Chondrocyte (in vitro differentiated cells): ENCODE measurements at places on chromosomes 1 and 21. TPM values are rescaled to one million over a fixed set of nuclear protein-coding genes. Genes with fewer than 3 reads are reported as not detected.

DYNLT5 gene
- total RNA-seq, result not detected in 3 replicates

KLHL17 gene
- total RNA-seq, result 17.4 to 24.3 TPM (median 19.1 TPM) in 3 replicates

RHD gene
- total RNA-seq, result not detected in 3 replicates

LEMD1 gene
- total RNA-seq, result not detected in 3 replicates

- peak; percentile 36 for DNase-seq
- H3K27me3 ChIP-seq, result peaks cover 3% of the 10 kb centered on the region
- H3K27ac ChIP-seq, result no peak overlapping the region
- no peak overlapping the region for H3K4me3 ChIP-seq
Measured at GRCh38 chr1:197081117-197081753, 14.2 kb upstream of the F13B start.

DNA sequence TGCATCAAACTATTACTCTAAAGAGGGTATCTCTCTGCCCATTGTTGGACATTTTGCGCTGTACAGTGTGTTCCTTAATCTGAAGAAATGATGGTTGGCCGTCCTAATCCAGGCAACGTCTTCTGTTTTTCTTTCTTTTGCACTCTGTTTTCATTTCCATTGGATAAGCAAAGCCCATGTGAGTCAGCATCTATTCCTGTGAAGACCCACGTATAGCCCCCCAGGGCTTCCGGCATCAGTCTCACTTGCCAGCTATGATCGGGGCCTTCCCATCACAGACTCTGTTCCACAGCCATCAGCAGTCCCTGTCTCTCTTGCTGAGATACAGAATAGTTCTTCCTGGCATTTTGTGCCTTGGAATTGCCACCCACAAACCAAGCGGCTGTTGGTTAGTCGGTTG, 29.2 kb upstream of the BRDT start:
- H3K36me3 ChIP-seq, result no peaks in the 10 kb centered on the region
- H3K4me1 ChIP-seq, result peaks cover 16% of the 10 kb centered on the region
- DNase-seq, result no peak
- H3K27ac ChIP-seq, result no peak overlapping the region
- no peaks in the 10 kb centered on the region for H3K27me3 ChIP-seq

- DNase-seq, result no peak
- H3K36me3 ChIP-seq, result no peaks in the 10 kb centered on the region
- H3K4me1 ChIP-seq, result no peaks in the 10 kb centered on the region
- H3K27me3 ChIP-seq, result no peaks in the 10 kb centered on the region
- no peak overlapping the region for H3K4me3 ChIP-seq
- H3K27ac ChIP-seq, result peak overlapping the region; percentile 74
Measured at GRCh38 chr1:111733183-111733991, 5.8 kb downstream of the INKA2 start.

- H3K27me3 ChIP-seq, result peaks cover 9% of the 10 kb centered on the region
- no peak for DNase-seq
- peaks cover 1% of the 10 kb centered on the region for H3K36me3 ChIP-seq
- no peak overlapping the region for H3K27ac ChIP-seq
- H3K4me1 ChIP-seq, result peaks cover 7% of the 10 kb centered on the region
- no peak overlapping the region for H3K4me3 ChIP-seq
Measured at GRCh38 chr21:29888437-29888836, 51.4 kb downstream of the GRIK1 start.

- H3K27ac ChIP-seq, result no peak overlapping the region
- peaks cover 23% of the 10 kb centered on the region for H3K27me3 ChIP-seq
- H3K36me3 ChIP-seq, result peaks cover 2% of the 10 kb centered on the region
- H3K4me1 ChIP-seq, result no peaks in the 10 kb centered on the region
- no peak for DNase-seq
Measured at GRCh38 chr1:199716729-199717128, 310.8 kb upstream of the NR5A2 start.
